ENCODE measurements at places on chromosomes 2 and 18.

- DNase-seq: no peak
Measured at GRCh38 chr18:61239051-61239450, 94.2 kb upstream of the CDH20 start.

- no peak for DNase-seq
Measured at GRCh38 chr2:237306787-237307170, 107.2 kb downstream of the COL6A3 start.

DNA sequence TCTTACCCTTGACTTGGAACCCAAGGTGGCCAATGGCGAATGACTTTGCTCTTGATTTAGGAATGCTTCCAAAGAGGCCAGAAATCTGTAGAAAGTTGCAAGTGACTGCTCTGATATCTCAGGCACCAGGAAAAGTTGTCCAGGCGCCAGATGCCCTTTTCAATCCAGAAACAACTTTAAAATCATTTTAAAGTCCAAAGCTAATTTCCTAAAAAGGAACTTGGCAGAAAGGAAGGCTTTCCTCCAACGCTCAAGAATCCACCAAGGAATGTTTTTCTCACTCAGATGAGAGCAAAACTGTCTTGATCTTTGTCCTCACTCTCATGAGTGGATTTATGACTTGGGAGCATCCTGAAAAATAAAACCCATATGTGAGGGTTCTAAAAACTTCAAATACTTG, 5.3 kb downstream of the NGEF start:
- no peak for DNase-seq

DNA sequence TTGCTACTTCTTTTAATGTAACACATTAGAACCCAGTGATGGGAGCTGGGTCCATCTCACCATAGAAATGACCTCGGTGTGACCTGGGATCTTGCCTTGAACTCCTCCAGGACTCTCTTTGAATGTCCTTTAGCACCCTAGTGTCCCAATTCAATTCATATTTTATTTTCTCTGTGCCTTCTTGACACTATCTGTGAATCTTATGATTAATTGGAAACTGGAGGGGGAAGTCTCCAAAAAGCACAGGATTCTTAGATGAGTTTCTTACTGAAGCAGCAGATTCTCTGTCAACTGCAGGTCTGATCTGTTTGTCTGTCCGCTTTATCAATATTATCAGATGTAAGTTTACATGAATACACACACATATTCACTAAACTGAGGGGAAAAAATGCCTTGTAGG, 470 bp downstream of the DHRS9 start:
- DNase-seq: no peak

DNA sequence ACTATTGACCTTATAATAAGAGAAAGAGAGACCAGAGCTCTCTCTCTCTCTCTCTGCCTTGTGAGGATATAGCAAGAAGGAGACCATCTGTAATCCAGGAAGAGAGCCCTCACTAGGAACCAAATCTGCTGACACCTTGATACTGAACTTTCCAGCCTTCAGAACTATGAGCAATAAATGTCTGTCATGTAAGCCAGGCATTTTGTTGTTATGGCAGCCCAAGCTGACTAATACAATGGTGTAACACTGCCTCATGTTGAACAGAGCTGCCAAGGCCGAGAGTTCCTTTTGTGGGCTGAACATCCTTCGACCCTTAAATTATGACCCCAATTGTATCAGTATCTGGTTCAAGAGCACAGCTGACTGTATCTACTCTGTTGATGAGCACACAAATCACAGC, 108.0 kb downstream of the LRRC30 start:
- no peak for DNase-seq

GRCh38 chr2:151718247-151718646, 16.0 kb downstream of the NEB start:
- no peak for DNase-seq

GRCh38 chr2:113257516-113258264, 21.0 kb downstream of the PAX8 start:
- no peak for DNase-seq

- no peak for DNase-seq
Measured at GRCh38 chr2:136751406-136751805, 13.9 kb upstream of the THSD7B start.

DNA sequence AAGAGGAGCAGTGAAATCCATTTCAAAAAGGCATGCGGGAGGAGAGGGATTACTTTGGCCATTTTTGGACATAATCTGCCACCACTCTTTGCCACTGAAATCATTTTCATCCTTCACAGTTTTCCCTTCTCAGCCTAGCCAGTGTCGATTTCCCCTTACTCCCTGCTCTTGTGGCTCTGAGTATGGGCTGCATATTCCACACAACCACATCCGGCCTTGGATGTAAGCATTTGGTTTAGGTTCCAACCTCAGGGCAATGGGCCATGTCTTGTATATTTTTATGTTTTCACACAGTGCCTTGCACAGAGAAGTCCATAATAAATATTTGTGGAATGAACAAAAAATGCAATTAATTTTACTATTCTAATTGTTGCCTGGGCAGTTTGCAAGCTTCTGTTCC, 7.7 kb upstream of the SERPINE2 start:
- no peak for DNase-seq

DNA sequence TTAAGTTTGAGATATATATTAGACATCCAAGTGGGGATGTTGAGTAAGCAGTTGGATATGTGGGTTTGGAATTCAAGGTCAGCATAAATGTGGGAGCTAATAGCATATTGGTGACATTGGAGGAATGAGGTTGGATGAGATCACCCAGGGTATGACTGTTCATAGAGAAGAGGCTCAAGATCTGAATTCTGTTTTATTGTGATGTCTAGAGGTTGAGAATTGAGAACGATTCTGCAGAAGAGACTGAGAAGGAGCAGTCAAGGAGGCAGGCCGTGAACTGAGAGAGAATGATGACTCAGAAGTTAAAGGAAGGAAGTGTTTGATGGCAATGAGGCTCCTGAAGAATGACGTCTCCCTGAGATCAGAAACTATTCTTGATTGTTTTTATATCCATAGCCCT, 5.9 kb downstream of the SERPINB11 start:
- no peak for DNase-seq

DNA sequence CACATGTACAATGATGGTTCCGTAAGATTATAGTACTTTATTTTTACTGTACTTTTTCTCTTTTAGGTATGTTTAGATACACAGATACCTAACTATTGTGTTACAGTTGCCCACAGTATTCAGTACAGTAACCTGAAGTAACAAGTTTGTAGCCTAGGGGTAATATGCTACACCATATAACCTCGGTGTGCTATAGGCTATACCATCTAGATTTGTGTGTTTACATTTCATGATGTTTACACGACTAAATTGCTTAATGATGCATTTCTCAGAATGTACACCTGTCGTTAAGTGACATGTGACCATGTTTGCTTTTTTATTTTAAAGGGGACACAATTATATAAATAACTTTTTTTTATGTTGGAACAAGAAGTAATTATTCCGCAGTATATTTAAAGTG, 34.5 kb downstream of the PIK3C3 start:
- no peak for DNase-seq

GRCh38 chr18:54360406-54360805, 2.7 kb downstream of the C18orf54 start:
- DNase-seq: no peak

DNA sequence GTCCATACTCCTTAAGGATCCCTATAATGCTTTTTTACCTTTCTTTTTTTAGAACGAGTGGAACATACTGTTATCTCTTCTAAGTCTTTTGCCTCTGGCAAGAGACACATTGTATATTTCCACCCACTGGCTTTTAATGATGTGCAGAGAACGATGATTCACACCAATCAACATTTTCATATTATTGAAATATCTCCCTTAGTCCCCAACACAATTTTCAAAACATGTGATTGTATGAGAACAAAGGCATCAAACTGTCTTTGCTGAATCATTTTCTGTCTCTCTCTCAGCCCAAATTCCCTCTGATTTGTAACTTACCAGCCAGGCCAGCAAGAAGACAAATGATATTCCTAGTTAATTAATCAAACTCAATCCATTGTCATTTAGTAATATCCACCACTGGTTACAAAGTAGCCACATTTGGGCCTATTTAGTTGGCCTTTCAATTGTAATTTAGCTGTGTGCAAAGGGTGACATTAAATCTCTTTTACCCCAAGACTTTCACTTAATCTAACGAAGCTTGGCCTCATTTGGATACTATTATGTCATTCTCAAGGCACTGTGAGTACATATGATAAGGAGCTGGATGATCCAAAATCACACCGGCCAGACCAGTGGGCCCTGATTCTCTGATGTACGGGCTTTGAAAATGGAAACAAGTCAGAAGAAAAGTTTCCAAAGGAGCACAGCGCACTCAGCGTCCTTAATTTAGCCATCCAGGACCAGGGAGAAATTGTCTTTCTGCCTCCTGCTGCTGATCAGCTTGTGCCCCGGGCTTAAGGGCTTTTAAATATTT, 185.1 kb downstream of the SCG2 start:
- DNase-seq: no peak

GRCh38 chr18:79495591-79496071, 99.9 kb downstream of the NFATC1 start:
- no peak for DNase-seq

Measured in activated B cell treated with CpG ODN at 0.5 μM for 24 hours (primary cell).